ENCODE measurements at places on chromosomes 3 and 15.

DNA sequence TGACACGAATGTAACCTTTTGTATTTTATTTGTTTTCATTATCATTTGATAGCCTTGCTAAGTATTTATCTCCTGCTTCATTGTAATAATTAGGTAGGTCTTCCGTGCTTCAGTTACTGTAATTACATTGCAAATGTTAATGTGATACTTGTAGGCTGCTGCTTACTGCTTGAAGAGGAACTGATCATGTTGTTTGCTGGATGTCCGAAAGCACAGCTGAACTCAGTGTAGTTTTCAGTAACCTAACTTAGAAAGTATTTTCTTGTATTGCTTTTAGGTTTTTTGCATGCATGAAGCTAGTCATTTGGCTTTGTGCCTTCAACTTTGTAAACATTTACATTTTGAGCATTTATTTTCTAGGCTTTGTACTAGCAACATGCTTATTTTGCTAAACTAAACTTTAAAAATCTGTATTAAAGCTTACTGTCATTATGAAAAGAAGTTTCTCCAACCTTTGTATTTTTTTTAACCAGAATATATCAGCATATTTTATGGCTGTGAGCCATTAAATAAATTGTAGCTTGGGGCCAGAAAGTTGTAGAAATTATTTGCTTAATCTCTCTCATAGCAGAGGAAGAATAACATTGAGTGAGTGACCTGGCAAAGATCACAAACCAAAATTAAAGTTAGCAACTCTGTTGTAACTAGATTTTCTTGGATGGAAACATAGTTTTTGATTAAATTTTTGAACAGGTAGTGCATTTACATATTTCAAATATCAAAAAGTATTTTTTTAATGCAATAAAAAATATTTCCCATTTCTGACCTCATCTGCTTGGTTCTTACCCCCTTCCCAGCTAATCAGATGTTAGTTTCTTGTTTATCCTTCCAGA, 30.7 kb downstream of the SACM1L start:
- no peak for DNase-seq

GRCh38 chr3:141784531-141784930, 21.3 kb downstream of the GRK7 start:
- DNase-seq, result no peak

- peak; percentile 10 for DNase-seq
These were observed 87.3 kb downstream of the MBNL1 start for GRCh38 chr3:152355744-152356665.

DNA sequence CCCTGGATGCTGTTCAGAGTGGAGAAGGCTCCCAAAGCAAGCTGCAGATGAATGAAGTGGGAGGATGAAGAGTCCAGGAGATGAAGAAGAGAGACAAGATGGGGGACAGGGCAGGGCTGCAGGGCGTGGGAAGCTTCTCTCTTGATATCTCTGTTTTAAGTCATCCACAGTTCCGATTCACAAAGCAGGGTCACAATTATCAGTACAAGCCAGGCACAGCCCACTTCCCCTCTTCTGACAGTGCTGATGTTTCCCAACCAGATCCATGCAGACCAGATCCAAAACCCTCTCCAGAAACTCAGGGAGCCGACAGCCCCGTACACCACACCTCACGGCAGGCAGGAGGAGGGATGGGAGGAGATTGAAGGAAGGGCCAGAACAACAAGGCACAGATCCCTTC, 31.1 kb downstream of the NTRK3 start:
- no peak for DNase-seq

DNA sequence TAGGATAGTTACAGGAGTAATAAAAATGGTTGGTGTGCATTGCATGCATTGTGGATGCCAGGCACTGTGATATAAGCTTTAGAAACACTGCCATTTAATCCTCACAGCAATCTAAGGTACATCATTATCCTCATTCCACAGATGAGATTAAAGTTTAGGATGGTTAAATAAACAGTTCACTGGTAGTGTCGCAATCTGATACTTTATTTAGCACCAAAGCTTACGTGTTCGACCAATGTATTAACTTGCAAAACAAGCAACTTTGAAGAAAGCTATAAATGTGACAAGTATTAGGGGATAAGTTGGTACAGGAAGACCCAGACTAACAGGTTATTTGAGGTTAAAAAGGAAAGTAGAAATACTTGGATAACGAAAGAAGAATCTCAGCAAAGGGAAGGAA, 150.5 kb upstream of the ZNF385D start:
- no peak for DNase-seq

- DNase-seq, result peak; percentile 3
These were observed 223.0 kb upstream of the LYSMD4 start for GRCh38 chr15:99956022-99956775.

- peak; percentile 17 for DNase-seq
These were observed 129.8 kb downstream of the DLG1 start for GRCh38 chr3:197168606-197169005.

Data from GM03348 (cell line).